ENCODE measurements at places on chromosomes 7 and 10. TPM values are rescaled to one million over a fixed set of nuclear protein-coding genes. Genes with fewer than 3 reads are reported as not detected.

- no peak for DNase-seq
Measured at GRCh38 chr7:149469806-149470205, 8.9 kb upstream of the ZNF777 start.

DNA sequence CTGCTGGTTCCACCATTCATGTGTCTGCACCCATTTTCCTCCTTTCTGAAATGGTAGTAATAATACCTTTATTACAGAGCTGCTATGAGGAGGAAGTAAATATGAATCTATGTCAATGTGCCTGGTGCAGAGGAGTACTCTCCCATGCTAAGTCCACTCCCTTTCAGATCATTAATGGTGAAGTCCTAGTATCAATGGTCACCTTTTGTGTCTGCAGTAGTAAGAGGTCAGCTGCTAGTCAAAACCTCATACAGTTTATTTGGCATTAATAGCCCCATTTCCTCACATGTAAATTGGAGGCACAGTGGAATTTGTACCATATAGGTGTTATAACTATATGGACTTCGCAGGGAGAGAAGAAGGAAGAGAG is 581.0 kb downstream of the REEP3 start:
- DNase-seq: no peak

DNA sequence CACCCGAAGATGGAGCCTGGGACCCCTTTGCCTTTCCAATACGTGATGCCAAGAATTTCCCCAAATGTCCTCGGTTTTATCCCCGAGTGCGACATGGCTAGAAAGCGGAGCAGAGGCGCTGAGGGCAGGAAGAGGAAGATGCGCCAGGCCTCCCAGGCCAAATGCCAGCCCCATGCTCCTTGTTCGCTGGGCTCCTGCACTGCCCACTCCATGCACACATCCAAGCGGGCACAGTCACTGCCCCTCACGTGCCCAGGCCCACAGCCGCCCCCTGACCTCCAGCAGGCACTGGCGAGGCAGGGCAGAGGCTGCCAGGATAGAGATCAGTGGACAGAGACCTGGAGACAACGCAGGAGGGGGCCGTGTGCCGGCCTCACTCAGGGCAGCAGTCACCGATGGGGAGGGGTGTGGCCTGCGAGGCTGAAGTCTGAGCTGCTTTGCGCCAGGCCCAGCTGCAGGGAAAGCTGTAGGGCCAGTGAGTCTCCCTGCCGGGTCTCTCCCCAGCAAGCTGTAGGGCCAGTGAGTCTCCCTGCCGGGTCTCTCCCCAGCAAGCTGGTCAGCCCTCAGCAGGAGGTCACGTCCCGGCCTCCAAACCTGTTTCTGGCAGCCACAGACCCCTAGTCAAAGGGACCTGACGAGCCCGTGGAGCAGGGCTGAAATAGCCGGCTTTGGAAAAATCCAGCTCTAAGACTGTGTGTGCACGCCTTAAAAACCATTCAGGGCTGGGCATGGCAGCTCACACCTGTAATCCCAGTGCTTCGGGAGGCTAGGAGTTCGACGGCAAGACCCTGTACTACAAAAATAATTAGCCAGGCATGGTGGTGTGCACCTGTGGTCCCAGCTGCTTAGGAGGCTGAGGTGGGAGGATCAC is 100.6 kb upstream of the DIP2C start:
- no peak for DNase-seq

- DNase-seq: peak; percentile 42
Measured at GRCh38 chr10:78432583-78432982, 398.9 kb downstream of the RPS24 start.

NEUROG3 gene
- not detected for polyA plus RNA-seq

PPRC1 gene
- 15.8 TPM for polyA plus RNA-seq

Data from brain (organoid and tissue), 16 donors.